NCI-H1417 (cell line): ENCODE measurements at places on chromosomes 5 and 9.

DNA sequence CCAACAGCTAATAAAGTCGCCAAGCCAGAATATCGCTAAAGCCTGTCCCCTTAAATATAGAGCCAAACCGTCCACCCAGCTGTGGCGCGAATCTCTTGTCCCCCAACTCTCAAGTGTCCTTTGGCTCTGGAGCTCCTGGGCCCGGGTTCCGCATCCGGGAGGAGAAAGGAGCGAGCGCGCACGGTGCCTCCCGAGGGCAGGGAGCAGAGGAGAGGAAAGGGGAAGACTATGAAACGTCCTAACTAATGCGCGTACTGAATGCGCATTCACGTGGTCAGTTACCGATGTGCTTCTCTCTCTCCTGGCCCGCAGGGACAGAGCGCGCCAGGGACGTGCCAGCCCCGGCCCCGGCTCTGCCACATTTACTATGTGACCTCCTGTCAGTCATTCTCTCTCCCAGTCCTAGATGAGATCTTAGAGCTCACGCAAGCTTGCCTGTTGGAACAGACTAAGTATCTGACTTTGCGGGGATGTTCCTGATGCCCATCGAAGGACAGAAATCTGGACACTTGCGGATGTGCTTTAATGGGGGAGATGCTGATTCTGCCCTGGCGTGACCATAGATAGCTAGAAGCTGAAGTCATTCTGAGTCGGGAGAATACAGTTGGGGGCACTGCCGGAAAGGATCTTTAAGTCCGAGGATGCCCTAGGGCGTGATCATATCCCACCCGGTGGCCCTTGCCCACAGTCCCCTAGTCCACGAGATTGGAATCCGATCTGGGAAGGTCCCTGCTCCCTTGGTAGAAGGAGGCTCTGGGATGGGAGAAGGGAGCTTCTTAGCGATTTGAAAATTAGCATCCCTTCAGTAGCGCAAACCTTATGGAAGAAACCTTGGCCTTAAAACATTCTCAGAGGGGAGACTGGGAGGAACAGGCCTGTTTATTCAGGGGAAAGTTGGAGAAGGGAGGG lies 5.7 kb upstream of the EBF1 start:
- no peak for DNase-seq

DNA sequence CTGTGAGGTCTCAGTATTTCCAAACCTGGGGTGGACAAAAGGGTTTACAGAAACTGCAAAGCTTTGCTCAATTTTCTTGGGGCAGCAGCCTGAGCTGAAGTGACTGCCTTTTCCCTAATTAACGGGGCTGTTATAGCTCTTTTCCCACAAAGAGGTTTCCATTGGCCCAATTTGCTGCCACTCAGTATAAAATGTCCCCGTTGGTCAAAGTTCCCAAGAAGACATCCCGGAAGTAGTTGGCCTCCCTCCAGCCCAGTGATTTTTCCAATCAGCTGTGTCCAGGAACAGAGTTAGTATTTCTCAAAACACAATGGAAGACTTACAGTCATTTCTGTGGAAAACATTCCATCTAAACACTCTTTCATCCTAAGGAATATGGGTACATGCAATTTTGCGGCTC lies 643.6 kb downstream of the ACTL7B start:
- no peak for DNase-seq

DNA sequence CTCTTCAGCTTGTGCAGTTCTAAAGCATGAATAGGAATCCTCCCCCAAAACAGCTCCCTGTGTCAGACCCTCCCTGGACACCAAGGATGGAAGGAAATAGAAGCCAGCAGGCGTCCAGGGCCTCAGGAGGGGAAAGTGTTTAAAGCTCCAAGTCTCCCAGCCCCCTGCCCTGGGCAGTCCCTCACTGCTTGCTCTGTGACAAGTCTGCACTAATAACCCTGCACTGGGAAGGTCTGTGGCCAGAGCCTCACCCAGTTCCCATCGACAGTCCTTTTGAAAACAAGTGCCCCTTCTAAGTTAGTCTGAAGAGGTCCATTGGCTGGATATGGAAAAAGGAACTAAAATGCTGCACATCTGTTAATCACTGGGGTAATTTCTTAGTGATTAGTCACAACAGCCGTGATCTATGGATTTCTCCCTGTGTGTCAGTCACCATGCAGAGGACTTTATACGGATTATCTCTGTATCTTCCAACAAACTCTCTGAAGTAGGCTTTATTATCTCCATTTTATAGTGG lies 195.3 kb downstream of the FBXL7 start:
- no peak for DNase-seq

- DNase-seq = no peak
Measured at GRCh38 chr5:7533941-7534340, 138.0 kb downstream of the ADCY2 start.

GRCh38 chr5:14588145-14588544 lies 6.6 kb downstream of the OTULINL start:
- no peak for DNase-seq

GRCh38 chr5:167767795-167768194 lies 523.6 kb upstream of the WWC1 start:
- no peak for DNase-seq

DNA sequence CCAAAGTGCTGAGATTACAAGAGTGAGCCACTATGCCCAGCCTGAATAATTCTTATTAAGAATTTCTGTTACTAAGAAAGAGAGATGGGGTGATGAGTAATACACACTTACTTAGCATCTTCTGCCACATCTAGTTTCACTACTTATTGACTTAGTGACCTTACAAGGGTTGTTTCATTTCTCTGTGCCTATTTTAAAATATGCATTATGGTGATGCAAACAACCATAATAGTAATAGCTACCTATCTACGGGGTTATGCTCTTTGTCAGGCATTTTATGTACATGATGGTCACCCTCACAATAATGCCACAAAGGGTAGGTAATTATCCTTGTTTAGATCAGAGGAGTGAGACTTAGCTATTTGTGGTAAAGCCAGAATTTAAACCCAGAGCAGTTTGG lies 499.0 kb upstream of the SGCD start:
- no peak for DNase-seq

GRCh38 chr9:89448381-89448780 lies 49.5 kb downstream of the SEMA4D start:
- no peak for DNase-seq

- DNase-seq = peak; percentile 12
Measured at GRCh38 chr9:17839776-17840175, 260.9 kb downstream of the SH3GL2 start.

DNA sequence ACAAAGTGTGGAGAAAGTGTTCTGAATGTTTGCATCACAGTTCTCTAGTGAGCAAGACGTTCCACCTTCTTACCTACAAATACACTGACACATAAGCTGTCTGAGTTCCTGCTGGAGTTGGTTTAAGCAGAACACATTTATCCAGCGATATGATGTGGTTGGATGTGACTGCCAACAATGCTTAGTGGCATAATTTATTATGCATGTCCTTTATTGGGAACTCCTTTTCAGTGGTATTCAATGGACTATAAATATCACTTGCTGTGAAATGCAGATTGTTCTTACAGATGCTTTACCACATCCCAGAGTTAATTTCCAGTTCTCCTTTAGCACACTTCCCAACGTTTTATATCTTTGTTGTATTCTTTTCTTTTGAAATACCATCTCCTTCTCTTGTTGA lies 222.2 kb downstream of the LURAP1L start:
- DNase-seq = peak; percentile 7
